ENCODE measurements at places on chromosomes 11 and 22.
A peak's percentile ranks its signal among the peaks of the same experiment; 100 is the strongest.

DNA sequence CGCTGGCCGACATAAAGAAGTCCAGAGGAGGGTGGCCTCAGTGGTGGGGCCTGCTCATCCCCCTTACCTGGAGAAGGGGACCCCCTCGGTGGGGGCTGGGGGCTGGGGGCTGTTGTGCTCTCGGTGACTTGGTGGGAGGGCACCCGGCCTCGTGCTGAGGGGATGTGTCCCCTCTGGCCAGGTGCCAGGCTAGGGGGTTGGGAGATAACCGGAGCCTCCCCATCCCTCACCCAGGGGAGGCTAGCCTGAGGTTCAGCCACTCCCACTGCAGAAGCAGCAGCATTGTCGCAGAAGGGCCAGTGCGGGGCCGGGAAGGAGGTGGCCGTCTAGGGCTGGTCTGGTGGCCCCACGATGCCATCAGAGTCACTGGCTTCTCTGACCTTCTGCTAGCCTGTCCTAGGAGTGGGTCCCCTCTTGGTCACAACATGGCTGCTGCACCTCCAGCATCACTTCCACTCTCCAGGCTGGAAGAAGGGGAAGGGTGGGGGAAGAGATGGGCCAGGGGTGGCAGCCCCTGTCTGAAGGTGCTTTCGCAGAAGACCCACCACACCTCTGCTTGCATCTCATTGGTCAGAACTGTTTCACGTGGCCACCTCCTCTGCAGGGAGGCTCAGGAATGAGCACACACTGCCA is 44.2 kb upstream of the FADD start:
- no peak for DNase-seq

- DNase-seq: no peak
These were observed 320.9 kb upstream of the PITPNB start for GRCh38 chr22:28239941-28240340.

- DNase-seq: no peak
These were observed 72.0 kb downstream of the LARGE1 start for GRCh38 chr22:33848251-33848650.

DNA sequence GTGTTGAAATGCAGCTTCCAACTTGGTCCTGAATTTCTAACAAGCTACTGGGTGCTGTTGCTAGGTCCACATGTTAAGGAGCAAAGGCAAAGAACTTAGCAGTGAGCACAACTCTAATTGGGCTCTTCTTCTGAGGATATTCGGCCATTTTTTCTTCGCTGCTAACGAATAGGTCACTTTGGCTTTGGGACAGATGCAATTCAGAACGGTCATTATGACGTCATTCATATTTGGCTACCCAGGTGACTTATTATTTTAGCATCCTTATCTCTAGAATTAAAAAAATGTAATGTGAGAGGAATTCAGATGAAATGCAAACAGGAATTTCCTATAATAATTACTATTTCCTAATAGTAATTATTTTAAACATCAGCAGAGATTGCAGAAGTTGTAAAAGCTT is 13.9 kb downstream of the TMA7B start:
- DNase-seq: no peak

GRCh38 chr11:1628506-1629325 is 859 bp upstream of the KRTAP5-5 start:
- no peak for DNase-seq

DNA sequence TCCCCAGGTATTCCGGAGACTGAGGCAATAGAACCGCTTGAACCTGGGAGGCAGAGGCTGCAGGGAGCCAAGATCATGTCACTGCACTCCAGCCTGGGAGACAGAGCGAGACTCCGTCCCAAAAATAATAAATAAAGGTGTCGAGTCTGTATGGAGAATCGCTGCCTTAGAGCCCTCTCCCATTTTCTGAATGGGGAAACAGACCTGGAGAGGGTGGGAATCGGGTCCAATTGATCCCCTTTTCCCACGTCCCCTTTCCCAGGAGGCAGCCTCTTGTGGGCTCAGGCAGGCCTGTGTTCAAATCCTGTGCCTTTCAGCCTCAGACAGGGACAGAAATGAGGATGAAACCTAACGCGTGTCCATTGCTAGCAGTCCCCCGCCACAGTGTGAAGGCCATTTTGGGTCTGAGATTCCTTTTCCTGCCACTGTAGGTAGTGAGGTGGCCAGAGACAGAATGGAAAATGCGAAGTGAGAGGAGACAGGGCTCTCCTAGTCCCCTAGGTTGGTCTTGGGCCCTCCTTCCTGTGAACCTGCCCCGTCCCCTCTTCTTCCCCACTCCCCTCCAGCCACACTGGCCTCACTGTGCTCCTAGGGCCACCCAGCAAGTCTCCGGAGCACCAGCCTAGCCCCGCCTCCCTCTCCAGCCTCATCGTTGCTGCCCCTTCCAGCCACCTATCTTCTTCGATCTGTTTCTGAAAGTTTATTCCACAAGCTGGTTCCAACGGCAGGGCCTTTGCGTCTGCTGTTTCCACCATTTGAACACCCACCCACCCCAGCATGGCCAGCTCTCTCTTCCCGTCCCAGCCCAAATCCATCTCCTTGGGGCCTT is 2.7 kb upstream of the POLDIP3 start:
- DNase-seq: no peak

DNA sequence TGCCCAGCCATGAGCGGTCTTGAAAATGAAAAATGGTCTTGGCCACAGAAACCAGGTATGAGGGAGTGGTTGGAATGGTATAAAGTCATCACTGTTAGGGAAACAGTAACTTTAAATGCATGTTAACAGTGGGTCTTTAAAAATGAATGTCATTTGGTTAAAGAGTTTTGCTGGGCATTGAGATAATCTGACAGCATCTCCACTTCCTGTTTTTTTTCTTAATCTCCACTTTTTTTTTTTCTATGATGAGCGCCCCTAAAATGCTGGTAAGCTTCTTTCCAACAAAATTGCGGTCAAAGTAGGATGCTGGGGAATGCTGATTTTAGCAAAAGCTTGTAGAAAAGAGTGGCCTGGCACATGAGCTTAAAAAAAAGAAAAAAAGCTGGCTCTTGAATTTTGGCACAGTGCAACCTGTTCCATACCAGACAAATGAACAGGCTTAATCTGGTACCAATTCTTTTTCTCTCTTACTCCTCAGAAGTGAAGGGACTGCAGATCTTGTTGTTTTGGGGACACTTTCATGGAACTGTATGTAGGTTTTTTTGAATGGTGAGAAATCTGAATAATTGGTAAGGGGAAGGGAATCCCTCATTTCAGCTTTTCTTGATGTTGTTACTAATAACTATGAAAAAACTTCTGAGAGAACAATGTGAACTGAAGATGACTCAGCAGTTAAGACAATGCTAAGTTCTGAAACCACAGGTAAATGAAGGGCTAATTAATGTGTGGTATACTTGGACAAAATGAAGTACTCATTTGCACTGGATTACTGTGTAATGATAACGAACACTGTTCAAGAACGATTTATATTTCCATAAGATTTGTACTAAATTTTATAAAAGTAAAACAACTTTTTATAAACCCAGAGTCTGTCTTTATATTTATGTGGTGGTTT is 3.1 kb upstream of the ARHGEF12 start:
- no peak for DNase-seq

DNA sequence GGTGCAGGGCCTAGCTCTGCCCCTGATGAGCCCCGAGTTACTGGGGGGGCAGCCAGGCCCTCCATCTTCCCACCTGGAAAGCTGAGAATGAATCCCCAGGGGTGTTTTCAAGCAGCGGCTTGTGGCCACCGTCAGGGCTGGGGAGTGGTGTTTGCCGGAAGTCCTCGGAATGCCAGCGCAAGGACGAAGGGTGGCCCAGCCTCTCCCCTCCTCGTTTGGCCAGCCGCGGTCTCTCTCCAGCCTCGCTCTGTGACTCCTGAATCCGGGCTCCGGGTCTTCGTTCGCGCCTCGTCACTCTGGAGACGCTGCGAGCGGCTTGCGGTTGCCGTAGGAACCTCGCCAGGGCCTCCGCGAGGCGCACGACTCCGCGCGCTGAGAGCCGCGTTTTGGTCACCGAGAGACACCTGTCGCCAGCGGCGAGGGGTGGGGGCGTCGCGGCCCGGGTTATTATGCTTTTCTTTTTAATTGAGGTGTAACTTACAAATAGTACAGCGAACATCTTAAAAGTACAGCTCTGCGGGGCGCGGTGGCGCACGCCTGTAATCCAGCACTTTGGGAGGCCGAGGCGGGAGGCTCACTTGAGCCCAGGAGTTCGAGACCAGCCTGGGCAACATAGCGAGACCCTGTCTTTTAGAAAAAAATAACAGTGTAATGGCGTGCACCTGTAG is 6.3 kb upstream of the KDELR3 start:
- peak; percentile 34 for DNase-seq

DNA sequence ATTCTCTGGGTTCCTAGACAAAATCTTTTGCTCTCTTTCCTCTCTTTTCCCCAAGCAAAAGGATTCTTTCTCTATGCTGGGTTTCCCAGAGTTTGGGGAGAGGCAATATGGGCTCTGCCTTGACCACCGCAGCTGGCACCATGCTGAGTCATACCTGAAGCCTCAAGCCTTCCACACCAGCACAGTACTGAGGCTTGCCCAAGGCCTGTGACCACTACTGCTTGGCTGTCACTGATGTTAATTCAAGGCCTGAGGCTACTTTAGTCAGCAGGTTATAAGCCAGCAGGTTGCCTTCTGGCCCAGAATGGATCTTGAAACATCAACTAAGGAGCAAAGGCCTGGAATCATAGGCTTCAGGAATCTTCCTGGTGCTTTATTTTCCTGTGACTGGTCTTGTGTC is 185.3 kb downstream of the DYNC2H1 start:
- no peak for DNase-seq

Measured in RCC 7860 (cell line).